GM19239 (cell line): ENCODE measurements at places on chromosomes 3 and 15.

DNA sequence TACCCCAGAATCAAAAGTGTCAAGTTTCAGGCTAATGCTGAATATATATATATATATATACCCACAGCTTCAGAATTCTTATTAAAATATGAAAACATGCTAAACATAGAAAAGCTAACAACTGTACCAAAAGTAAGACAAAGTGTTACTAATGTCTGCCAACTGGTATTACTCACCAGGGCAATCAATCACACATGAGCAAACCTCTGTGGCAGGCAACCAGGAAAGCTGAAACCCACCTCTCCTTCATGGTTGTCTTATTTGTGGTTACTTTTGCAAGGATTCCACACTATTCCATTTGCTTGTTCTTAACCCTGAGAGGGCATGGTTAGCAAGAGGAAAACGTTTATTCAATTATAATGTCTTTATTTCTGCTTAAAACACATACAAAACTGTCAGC, 512.3 kb upstream of the MDFIC2 start:
- no peak for DNase-seq

- no peak for DNase-seq
These were observed 367.4 kb upstream of the WNT5A start for GRCh38 chr3:55854494-55854893.

DNA sequence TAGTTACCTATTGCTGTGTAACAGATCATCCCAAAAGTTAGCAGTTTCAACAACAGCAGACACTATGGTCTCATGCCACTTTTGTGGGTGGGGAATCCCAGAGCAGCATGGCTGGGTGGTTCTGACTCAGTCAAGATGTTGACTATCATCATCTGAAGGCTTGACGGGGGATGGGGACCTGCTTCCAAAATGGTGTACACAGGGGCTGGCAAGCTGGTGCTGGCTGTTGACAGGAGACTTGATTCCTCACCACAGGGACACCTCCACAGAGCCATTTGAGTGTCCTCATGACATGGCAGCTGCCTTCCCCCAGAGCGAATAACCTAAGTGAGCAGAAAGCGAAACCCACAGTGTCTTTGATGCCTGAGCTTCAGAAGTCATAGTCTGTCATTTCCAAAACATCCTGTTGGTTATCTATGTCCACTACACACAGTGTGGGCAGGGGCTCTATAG, 19.1 kb downstream of the DNAJB8 start:
- no peak for DNase-seq

GRCh38 chr3:18827664-18828063, 320.6 kb upstream of the KCNH8 start:
- DNase-seq: no peak

DNA sequence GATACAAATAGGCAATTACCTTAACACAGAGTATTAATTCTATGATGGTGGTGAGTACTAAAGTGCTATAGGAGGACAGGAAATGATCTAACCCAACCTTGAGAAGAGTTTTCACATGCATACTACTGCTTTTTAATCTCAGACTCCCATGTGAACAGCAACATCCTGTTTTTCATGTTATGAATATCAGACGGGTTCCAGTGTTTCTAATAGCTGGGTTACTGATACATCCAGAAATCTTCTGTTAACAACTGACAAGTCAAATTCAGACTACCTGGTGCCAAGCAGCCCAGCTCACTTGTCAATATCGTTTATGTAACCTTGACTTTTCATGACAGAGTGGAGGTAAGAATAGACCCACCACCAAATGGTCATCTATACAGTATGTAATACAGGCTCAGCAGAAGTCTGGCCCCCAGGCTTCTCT, 220.2 kb upstream of the COL8A1 start:
- DNase-seq: no peak
